ENCODE measurements at places on chromosomes 2 and 18.

GRCh38 chr2:68715353-68716041, 19.1 kb upstream of the ARHGAP25 start:
- no peak for DNase-seq

DNA sequence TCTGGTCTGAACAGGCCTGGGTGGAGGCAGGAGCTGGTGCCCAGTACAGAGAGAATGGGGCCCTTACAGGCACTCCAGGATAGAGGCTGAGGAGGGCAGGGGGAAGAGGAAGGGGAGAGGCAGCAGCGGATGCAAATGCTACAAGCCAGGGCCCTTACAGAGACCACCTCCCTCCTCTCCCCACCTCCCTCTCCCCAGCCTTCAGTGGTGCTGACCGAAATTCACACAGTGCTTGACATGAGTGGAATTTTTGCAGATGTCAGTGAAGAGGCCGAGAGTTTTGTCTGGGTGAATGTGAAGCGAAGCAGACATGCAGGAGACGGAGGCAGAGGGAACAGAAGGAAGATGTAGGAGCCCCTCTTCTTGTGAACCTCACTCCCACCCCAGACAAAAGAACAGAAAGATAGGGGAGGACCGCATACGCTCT, 31.9 kb downstream of the CIB4 start:
- no peak for DNase-seq

DNA sequence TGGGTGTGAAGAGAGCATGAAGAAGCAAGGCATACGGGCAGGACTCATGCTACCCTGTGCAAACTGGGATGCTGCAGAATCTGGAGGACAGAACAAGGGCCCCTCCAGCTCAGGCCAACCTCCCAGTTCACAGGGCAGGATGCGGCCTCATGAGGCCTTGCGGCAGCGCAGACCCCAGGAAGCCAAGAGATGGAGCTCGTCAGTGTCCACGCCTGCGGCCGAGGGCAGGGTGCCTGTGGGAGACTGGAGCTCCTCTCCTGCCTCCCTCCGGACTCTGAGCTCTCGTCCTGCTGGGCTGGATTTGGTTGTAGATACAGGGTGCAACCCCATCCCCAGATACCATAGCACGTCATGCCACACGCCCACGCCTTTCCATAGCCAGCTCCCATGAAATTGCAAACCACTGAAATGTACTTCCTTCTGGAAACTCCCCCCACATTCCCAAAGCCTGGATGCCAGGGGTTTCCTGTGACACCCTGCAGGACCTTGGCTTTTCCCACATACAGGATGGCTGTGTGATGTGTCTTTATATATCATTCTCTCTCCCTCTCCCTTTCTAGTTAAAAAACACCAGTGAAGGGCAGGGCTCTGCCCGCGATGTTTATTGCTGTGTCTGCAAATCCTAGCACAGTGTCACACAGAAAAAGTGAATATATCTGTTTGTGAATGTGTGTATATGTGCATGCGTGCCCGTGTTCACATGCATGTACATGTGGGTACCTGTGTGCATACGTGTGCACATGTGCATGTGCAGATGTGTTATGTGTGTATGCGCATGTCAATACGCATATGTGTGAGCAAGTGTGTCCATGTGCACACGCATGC, 12.3 kb upstream of the SNTG2 start:
- DNase-seq: no peak

GRCh38 chr2:204669382-204669781, 124.1 kb downstream of the PARD3B start:
- no peak for DNase-seq

DNA sequence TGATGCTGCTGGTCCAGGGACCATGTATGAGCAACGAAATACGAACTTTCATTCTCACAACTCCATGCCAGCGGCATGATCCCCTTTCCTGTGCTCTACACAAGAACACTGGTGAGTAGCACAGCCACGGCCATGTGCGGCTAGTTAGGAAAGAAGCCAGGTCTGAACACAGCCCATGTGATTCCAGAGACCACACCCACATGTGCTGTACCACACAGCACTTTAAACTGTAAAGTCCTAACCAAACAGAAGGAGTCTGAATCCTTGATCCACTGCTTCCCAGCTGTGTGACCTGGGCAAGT, 33.0 kb upstream of the ACAA2 start:
- no peak for DNase-seq

DNA sequence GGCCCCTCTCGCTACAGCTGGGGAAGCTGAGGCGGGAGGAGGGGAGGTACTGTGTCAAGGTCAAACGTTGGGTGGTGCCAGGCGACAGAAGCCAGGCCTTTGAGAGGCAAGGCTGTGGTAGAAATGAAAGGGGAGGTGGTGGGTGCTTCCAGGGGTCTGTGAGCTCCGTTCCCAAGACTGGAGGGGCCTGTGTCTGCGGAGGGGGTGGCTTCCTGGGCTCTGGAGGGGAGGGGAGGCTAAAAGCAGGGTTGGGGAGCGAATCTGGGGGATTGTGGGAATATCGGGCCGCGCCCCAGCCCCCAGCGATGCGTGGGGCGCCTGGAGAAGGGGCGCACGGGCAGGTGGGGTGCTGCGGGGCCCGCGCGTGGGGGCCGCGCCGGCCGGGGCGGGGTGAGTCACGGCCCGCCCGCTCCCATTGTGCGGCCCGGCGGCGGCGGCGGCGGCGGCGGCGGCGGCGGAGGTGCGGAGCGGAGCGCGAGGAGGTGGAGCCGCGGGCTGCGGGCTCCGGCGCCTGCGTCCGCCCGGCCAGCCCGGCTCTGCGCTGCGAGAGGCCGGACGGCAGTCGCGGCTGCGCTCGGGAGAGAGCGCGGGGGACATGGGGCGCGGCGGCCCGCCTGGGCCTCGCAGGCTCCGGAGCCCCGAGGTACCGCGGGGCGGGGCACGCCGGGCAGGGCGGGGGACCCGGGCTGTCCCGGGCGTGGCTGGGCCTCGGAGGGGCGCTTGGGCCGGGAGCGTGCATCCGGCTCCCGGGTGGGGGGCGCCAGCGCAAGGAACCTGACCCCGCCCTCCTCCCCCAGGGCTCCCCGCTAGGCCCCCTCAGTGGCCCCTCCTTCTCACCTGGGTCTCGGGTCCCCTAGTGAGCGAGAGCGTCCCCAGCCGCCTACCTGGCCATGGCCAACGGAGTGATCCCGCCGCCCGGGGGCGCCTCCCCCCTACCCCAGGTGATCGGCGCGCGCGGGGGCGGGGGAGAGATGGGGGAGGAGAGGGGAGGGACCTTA, at the start of gene SLC4A3:
TSS of gene SLC4A3 (plus strand) at position 528 of the 998 bp plus-strand sequence. CDS start at position 891, 363 bp downstream.
- DNase-seq: no peak

GRCh38 chr18:26992926-26993325, 127.4 kb upstream of the AQP4 start:
- no peak for DNase-seq

DNA sequence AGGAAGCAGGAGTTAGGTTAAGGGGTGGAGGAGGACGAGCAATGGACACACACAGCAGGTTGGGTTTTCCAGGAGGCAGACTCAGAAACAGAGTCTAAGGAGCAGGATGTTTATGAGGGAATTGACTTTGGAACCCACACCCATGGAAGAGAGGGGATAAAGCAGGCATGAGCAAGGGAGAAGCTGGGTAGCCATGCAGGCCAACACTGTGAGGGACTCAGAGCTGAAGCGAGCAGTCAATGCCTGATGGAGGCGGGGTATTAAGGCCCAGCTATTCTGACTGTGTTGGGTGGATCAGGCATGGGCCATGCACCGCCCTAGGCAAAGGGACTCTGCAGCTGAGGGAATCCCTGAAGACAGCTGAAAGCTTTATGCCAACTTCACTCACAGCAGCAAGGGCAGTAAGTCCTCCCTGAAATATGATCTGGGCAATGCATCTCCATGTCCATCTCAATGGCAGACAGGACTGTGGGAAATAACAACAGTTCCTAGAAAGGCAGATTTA, 37.6 kb downstream of the TEX51 start:
- no peak for DNase-seq

- DNase-seq: no peak
Observed at GRCh38 chr2:159366538-159366937, 80.0 kb upstream of the WDSUB1 start.

GRCh38 chr2:30664761-30665358, 142.4 kb downstream of the CAPN13 start:
- DNase-seq: no peak

All from stimulated activated CD4-positive, alpha-beta T cell treated with anti-CD3 and anti-CD28 coated beads, TNF-alpha, amount 100 ng/mL, for 4 hours (primary cell).